BJ (cell line): ENCODE measurements at places on chromosomes 12 and 14.
A peak's percentile ranks its signal among the peaks of the same experiment; 100 is the strongest.

- no peak for DNase-seq
Measured at GRCh38 chr14:98957211-98958047, 314.6 kb downstream of the BCL11B start.

DNA sequence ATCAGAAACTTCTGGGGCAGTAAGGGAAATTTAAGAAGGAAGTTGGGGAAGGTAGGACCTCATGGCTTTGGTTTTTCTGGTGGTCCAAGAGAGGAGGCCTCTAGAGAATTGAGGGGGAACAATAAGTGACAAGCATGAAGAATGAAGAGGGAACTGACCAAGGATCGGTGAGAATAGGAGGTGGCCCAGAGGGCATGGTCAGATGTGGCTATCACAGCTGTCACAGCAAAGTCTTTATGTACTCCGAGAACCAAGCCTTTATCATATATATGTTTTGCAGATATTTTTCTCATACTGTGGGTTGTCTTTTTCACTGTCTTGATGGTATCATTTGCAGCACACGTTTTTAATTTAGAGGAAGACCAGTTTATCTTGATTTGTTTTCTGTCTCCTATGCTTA lies 64.3 kb downstream of the PPP2R5C start:
- no peak for DNase-seq

GRCh38 chr12:40106655-40107054 lies 774 bp upstream of the SLC2A13 start:
- no peak for DNase-seq

DNA sequence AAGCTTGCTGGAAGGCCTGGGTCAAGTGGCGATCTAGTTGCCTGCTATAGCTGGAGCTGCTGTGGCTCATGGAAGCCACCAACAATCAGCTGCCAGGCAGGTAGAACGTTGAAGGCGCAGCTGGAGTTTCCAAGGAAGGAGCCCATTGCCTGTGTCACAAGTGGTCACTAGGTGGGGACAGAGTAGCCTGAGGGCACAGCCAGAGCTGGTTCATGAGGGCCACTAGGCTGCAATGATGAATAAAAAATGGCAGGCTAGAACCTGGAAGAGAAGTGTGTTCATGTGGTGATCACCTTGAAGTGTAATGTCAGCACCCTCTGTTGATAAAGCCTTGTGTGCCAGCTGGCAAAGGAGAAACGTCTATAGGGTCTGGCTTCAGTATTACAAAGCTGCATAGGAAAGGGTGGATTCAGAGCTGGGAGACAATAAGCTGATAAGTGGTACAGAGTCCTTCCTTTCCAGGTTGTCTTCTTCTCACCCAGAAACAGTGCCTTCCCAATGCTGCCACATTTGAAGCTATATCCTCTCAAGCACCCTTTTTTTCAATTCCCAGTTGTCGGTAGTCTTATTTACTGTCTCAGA lies 165.8 kb downstream of the EMP1 start:
- no peak for DNase-seq

- no peak for DNase-seq
Measured at GRCh38 chr12:48118284-48118871, 786 bp upstream of the PFKM start.

- no peak for DNase-seq
Measured at GRCh38 chr14:93114713-93115068, 1.0 kb downstream of the ITPK1 start.

- no peak for DNase-seq
Measured at GRCh38 chr14:67050896-67051295, 138.3 kb upstream of the GARIN2 start.

DNA sequence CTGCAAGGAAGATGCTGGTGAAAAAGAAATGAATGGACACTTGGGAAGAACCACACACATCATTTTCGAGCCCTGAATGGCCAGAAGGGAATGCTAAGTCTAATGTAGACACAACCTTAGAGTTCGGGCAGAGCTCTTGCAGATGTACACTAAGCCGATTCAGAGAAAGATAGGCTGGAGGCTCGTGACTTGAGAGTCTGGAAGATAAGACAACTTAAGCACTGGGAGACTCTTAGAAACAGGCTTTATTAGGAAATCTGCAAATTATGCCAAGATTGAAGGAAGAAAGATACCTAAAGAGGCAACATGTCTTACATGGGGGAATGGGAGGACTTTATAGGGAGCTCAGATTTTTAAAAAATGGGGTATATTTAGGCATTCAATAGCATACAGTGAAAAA lies 13.5 kb downstream of the TBPL2 start:
- no peak for DNase-seq

DNA sequence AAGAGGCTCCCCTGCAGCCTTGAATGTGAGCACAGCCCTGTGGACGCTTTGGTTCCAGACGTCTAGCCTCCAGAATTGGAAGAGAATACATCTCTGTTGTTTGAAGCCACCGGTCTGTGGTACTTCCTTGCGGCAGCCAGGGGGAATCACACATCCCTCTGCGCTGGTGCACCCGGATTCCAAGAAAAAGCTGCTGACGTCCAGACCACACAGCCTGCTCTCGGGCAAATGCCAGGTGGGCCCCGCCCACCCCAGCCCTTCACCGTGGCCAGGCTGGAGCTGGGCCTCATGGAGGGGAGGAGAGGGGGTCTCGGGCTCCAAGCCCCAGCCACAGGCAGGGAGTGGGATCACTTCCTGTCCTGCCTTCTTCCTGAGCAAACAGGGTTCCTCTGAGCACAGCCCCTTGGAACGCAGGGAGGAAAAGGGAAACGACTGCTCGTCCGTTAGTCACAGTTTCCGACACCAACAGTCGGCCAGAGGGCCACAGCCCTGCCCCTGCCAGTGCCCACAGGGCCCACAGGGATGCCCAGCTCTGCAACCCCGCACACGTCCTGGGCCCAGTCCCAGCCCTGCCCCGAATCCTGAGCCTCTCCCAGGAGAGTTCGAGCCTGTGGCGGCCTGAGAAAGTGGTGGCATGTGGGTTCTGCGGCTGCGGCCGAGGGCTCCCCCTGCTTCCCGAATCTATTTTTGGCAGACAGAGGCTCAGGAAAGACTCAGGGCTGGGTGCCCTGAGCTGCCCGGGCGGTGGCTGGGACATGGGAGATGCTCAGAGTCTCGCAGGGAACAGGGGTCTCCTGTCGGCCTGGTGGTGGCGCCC lies 85.3 kb downstream of the RFLNA start:
- no peak for DNase-seq

DNA sequence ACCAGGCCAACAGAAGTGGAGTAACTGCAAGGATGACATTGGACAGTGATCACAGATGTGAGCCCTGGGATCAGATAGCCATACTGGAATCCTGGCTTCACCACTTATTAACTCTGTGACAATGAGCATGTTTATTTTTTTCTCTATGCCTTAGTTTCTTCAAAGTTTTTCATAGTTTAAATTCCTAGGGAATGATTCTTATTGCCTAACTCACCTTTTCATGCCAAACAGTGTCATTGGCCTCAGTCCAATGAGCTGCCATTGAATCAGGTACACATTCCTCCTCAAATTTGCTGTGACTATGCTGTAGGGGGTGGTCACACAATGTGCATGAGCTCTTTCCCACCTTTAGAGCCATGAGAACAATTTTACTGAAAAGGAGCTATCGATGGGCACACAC lies 342.3 kb downstream of the SYT1 start:
- no peak for DNase-seq

DNA sequence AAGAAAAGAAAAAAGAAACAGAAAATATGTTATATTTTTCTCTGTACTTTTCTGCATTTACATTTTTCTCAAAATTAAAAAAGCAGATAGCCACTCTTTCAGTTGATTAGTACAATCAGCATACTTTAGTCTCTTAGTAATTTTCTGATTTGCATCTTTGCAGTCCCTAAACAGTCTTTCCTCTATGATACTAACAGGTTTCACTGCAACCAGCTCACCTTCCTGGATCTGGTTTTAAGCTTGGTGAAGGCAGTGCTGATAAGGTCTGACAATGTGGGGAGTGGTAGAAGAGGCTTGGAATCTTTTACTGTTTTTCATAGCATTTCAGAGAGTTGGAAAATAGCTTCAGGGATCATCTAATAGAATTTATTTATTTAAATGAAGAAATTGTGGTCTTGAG lies 457.6 kb downstream of the ZFP36L1 start:
- DNase-seq, result no peak

DNA sequence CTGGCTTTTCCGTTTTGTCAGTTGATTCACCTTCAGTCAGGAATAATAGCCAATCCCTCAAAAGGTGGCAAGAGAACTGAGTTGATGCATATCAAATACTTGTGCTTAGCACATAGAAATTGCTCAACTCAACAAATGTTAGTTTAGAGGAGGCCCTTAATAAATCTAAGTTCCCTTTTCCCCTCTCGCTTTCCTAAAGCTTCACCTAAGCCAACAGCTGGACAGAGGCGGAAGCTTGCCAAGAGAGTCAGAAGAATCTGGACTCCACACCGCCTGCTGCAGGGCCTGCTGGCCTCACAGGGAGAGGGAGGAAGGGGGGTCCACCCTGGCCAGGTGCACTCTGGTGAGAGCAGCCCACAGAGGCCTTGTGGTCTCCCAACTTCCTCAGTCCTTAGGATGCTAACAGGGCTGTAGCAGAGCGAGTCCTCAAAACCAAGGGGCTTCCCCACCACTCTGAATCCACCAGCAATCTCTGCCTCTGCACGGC lies 213.1 kb downstream of the CHST11 start:
- no peak for DNase-seq

GRCh38 chr12:67910360-67911274 lies 78.6 kb upstream of the IFNG-AS1 start:
- DNase-seq, result peak; percentile 99

DNA sequence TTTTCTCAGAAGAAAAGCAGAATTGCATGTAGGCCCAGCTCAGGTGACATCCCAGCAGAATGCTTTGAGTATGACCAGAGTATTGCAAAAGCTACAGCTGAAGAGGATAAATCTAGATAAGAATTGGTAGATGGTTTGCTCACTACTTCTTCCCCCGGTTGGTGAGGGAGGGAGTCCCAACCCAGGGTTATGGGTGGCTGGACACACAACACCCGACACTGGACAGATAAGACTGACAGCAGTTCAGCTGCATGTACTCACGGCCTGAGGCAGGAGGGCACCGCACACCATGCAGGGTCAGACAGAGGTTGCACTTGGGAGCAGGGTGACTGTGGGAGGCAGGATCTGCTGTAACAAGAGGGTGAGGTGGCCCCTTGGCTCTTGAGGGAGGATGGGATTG lies 1.7 kb upstream of the CLEC4C start:
- no peak for DNase-seq

DNA sequence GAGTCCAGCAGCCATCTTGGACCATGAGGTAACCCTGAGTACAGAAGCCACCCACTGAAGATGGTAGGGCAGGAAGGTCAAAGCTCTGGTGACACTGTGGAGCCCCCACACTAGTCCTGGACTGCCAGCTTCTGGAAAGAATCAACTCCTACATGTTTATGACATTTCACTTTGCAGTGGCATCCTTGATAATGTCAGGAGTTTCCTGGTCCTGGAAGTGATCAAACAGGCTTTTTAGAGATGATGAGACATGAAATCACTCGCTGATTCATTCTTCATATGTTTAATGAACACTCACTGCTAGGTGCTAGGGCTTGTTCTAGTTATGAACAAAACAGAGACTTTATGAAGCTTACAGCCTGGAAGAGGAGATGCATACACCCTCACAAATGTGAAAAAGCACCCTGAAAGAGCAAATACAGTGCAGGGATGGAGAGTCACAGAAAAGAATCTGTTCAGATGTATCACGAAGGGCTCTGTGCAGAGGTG lies 15.8 kb upstream of the HNF1A start:
- no peak for DNase-seq

DNA sequence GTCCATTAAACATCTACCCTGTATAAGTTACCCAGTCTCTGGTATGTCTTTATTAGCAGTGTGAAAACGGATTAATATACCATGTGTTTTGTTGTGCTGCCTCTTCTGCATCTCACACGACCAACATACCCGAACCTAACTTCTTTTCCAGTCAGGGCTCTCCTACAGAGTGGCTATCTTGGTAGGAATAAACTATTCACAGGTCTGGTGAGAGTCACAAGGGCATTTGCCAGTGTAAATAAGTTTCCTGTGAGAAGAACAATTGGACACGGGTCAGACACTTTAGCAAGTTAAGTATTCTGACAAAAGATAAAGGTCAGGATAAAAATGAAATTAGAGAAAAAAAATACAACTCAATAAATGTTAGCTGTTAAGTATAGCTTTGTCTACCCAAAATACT lies 60.9 kb downstream of the MYF5 start:
- no peak for DNase-seq

DNA sequence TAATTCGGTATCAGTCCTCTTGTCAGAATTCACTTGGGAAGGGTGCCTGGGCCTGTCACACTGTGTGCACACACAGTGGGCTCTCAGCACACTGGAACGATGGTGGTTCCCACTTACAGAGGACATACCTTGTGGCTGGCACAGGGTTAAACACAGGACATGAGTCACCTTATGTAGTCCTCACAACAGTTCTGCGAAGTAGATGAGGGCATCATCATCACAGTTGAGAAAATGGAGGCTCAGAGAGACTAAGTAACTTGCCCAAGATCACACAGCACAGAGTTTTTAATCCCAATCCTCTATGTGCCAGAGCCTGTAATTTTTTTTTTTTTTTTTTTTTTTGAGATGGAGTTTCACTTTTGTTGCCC lies 90.7 kb downstream of the NINJ2 start:
- no peak for DNase-seq

GRCh38 chr12:92905811-92906554 lies 23.1 kb downstream of the EEA1 start:
- DNase-seq, result no peak

DNA sequence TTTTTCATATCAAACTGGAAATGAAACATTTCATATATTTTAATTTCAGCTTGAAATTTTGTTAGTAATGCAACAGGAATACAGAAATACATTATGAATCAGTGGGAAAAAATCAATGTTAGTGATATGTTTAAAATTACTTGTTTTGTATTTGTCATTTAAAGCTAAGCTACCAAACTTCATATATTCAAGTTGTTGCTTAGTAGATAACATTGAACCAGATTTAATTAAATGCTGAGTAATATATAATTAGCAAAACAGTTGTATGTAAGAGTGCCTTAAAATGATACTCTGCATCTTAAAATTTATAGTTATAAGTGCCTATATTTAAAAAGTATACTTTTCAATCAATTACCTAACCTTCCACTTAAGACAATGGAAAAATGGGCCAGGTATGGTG lies 5.0 kb downstream of the CHURC1 start:
- no peak for DNase-seq
